ENCODE measurements at places on chromosomes 5 and 9.
A peak's percentile ranks its signal among the peaks of the same experiment; 100 is the strongest.

GRCh38 chr9:104301755-104302154, 202.3 kb upstream of the OR13F1 start:
- peak; percentile 45 for DNase-seq

DNA sequence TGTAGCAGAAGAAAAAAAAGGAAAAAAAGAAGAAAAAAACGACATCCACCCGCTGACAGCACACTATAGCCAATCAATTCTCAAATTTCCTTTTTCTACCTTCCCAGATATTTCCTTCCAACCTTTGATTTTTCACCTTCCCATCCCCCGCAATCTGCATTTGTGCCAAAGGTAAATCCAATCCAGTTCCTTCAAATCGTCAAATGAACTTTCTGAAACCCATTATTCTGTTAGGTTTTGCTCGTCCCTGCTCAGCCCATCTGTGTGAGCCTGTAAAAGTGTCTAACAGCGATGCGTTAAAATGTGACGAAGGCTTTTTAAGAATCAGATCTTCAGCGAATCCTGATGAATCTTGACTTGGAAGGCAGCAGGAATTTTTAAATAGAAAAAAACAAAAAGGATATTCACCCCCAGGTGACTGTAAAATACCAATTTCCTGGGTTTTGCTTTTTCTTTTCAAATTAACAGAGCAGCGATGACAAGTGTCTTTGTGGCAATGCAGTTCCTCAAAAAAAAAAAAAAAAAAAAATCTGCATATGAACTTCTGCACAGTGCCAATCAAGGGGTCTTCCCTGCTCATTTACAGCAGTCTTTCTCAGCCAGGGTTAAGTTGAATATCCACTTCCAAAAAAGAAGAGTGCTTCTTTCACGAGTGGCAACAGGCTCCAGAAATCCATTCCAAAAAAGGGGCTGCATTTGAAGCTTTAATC, 367 bp upstream of the SHC3 start:
- no peak for DNase-seq

- DNase-seq = no peak
Measured at GRCh38 chr9:136616948-136617695, 45.6 kb upstream of the EGFL7 start.

- no peak for DNase-seq
Measured at GRCh38 chr5:35131723-35132122, 84.0 kb upstream of the AGXT2 start.

DNA sequence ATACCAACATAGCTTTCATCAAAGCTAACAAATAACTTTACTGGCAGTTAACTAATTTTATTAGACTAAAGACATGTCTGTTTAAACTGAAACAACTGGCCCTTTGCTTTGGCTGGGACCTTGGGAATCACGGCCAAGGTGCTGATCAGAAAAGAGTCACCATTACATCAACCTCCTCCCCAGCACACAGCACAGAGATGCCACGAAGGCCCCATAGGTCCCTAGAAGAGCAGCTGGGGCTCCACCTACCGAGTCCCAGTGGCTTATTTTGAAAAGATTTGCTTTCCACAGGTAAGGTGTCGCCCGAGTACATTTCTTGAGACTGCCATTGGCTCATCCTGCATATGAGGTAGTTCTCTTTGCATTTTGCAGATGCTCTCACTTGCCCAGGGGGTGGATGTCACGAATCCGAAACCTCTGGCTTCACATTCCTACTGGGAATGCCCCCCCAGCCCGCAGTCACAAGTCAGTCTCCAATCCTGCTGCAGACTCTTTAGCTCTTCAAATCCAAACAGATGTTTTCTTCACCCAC, 18.8 kb upstream of the HSD17B3 start:
- DNase-seq = no peak

GRCh38 chr9:109771796-109772531, 8.0 kb upstream of the PALM2AKAP2 start:
- no peak for DNase-seq

DNA sequence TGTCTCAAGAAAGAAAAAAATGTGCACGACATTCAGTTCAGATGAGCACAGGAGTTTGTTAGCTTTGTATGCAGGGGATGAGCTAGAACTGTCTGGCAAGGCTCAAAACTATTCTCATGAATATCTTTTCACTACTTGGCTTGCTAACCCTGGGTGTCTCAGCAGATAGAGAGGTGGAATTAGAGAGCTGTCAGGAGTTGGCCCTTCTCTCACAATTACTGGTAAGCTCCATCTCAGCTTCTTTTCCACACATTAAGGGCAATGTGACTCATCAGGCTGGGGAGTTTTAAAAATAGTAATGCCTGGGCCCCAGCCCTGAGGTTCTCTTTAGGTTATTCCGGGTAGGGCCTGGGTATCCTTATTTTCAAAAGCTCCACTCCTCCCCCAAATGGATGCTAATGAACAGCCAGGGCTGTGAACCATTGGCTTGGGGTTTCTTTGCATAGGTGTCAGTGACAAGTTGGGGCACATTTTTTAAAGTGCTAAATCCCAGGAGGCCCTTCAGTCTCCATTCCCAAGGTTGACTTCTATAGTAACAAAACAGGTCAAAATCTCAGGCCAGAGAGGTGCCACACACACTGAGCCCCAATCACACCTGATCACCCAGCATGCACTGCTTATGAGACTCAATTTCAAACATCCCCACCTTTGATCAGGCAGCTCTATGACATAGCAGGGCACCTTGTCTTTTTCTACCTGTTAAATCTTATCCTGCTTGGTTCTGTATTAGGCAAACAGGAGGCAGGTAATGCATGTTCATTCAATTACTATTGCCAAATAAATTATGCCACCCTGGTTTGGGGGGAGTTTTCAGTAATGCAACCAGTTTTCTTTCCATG, 239.7 kb upstream of the DAP start:
- no peak for DNase-seq

- DNase-seq = no peak
Measured at GRCh38 chr5:68484307-68485068, 268.9 kb downstream of the PIK3R1 start.

DNA sequence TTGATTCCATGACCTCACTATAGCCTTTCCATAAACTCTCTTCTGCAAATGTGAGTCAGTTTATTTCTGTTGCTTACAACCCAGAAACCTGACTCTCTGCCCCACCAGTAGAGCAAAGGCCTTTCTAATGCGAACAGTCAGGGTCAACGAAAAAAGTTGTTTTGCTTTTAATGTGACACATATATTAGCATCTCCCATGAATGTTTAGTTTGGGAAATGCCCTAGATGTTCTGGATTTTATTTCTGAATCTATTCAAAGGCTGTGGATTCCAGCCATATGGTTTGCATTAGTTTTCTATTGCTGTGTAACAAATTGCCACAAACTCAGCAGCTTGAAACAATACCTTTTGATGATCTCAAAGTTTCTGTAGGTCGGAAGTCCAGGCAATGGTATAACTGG, 193.5 kb downstream of the GNA14 start:
- DNase-seq = no peak

GRCh38 chr5:148011398-148012137, 52.2 kb upstream of the SPINK5 start:
- no peak for DNase-seq

DNA sequence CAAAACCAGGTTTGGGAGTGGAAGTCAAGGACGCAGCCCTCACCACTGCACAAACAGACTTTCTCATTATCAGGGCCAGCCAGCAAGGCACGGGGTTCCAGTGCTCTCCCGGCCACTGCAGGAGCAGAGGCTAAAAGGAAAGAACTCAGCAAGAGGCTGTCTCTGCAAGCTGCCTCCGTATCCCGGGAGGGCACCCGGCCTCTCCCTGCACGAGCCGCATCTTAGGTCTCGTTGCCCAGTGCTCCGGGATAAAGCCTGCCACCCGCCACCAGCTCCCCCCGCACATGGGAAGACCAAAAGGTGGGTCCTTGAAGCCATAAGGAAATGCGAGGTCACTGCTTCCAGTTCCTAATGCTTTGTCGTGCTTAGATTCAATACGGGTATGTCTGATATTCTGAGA, 117.2 kb upstream of the SARDH start:
- DNase-seq = no peak

- DNase-seq = no peak
Measured at GRCh38 chr9:73775757-73776156, 624.1 kb downstream of the ANXA1 start.

DNA sequence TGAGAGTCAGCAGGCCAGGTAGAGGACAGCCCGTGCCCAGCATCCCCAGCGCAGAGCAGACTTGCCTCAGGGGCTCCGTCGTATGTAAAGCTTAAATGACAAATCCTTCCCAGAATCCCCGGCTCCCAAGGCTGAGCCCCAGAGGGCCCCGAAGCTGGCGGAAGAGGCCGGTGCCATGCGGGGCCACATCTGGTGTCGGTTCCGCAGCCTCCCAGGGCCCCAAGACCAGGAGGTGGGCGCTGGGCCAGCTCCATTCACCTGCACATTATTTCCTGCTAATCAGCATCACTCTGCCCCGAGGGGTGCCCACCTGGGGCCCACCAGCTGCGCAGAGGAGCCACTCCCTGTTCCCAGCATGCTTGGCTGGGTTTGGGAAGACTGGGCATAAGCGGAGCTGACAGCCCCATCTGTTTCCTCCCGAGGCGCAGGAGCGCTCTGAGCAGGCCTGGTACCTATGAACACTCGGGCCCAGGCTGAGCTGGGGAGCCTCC, 124.0 kb upstream of the PPP1R26 start:
- DNase-seq = no peak
